ENCODE measurements at places on chromosomes 4 and X. TPM values are rescaled to one million over a fixed set of nuclear protein-coding genes. Genes with fewer than 3 reads are reported as not detected.

The FAM9B gene
- total RNA-seq: not detected

The SSX4B gene
- total RNA-seq: not detected

The MMRN1 gene
- total RNA-seq: 6.2 TPM

The TMSB15B gene
- total RNA-seq: 22.4 TPM

The P2RY4 gene
- total RNA-seq: not detected

The CCDC110 gene
- total RNA-seq: 5.5 TPM

The UGT2B15 gene
- not detected for total RNA-seq

The IL1RAPL2 gene
- total RNA-seq: 6.5 TPM

The FDCSP gene
- not detected for total RNA-seq

The LARP7 gene
- 32.8 TPM for total RNA-seq

The PWWP3B gene
- total RNA-seq: 4.2 TPM

The WDR17 gene
- 84.2 TPM for total RNA-seq

The RHOH gene
- total RNA-seq: 0.46 TPM

The AFM gene
- total RNA-seq: not detected

The GUCY1A1 gene
- 264 TPM for total RNA-seq

The ASB11 gene
- total RNA-seq: not detected

The FAM47A gene
- not detected for total RNA-seq

The GYG2 gene
- total RNA-seq: 17.8 TPM

The HEPH gene
- 13.1 TPM for total RNA-seq

The SLC38A5 gene
- total RNA-seq: 36.7 TPM

The NEIL3 gene
- total RNA-seq: 8.5 TPM

The FAT1 gene
- 132 TPM for total RNA-seq

The ADRA2C gene
- 4.8 TPM for total RNA-seq

The TLR1 gene
- 8.3 TPM for total RNA-seq

The SH3BP2 gene
- total RNA-seq: 25.4 TPM

The EPGN gene
- total RNA-seq: not detected

The MAP3K15 gene
- total RNA-seq: 0.46 TPM

The MAGEA3 gene
- total RNA-seq: not detected

The GABRB1 gene
- 120 TPM for total RNA-seq

The ATP2B3 gene
- 15.0 TPM for total RNA-seq

The SSX1 gene
- not detected for total RNA-seq

The BCORL1 gene
- total RNA-seq: 2.8 TPM

The CLIC2 gene
- total RNA-seq: 3.2 TPM

The RBMX2 gene
- total RNA-seq: 27.9 TPM

The TEX13B gene
- not detected for total RNA-seq

The STARD8 gene
- 3.2 TPM for total RNA-seq

The DOK7 gene
- 2.5 TPM for total RNA-seq

The RNF150 gene
- 31.6 TPM for total RNA-seq

The PIR gene
- total RNA-seq: 6.2 TPM

The USP17L12 gene
- total RNA-seq: not detected

The HSD17B13 gene
- total RNA-seq: 0.69 TPM

The SUPT20HL2 gene
- total RNA-seq: not detected

The GPR34 gene
- total RNA-seq: 17.1 TPM

The GPRASP1 gene
- total RNA-seq: 65.3 TPM

The CCKAR gene
- 4.6 TPM for total RNA-seq

The PDE5A gene
- total RNA-seq: 58.4 TPM

The CT45A10 gene
- total RNA-seq: not detected

The OTUD6A gene
- not detected for total RNA-seq
